ENCODE measurements at places on chromosomes 3 and 15.

GRCh38 chr15:38674448-38674847 lies 109.8 kb upstream of the RASGRP1 start:
- DNase-seq: no peak

DNA sequence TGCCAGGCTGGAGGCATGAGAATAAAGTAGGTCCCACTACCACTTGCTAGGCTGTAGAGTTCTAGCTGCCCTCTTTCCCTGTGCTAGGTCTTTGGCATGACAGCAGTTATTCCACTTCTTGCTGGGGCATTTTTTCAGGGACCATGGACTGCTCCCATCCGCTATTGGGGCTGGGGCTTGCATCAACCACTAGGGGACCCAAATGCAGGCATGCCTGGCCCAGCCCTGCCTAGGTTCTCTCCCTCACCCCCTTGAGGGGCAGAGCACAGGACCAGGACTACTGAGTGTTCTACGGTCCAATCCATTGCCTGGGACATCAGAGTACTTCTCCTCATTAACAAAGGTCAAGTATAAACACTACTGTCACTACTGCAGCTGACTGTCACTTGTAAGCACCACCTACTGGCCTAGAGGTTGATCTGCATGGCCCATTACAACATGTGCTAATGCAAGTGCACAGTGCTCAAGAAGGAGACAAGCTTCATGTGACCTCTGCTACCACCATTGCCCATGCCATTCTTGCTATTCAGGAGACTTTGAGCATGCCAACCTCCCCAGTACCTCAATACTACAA lies 270.5 kb downstream of the MBNL1 start:
- no peak for DNase-seq

DNA sequence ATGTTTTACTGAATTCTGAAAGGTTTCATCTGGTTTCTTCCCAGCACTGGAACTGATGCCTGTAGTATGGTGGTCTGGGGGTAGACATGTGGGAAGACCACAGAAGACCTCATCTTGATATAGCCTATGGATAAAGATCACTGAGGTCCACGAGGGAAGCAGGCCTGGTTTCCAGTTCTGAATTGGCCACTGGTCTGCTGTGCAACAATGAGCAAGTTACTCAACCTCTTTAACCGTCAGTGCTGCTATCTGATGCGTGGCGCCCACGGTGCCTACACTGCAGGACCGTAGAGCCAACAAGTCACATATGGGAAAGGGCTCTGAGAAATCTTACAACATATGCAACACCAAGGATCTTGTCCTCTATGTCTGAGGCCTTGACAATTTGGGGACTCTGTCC lies 13.3 kb downstream of the TLE3 start:
- DNase-seq: no peak

GRCh38 chr3:107545680-107546120 lies 22.9 kb downstream of the BBX start:
- no peak for DNase-seq

- DNase-seq: no peak
Measured at GRCh38 chr3:194740859-194741491, 55.3 kb downstream of the FAM43A start.

- no peak for DNase-seq
Measured at GRCh38 chr3:140384876-140385275, 293.0 kb upstream of the TRIM42 start.

GRCh38 chr3:197983076-197983475 lies 23.1 kb downstream of the LMLN start:
- DNase-seq: no peak

DNA sequence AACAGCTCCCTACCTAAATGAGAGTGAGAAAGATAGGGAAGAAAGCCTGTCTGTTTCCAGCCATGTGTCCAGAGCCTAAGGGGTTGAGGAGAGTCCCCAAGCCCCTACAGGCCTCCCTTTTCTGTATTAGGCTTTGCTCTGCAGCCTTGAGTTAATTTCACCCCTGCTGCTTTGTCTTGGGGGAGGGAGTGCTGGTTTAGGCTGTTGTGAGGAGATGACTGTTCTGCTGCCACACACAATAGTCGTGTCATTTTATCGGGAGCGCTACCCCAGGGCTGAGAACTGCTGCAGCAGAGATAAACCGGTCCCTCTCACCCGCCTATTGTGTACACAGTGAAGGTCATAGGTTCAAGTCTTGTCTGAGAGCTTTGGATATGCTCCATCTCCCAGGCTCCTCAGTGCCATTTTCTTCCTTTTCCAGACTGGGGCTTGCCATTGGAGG lies 1.4 kb downstream of the ZNF609 start:
- DNase-seq: no peak

- no peak for DNase-seq
Measured at GRCh38 chr3:65425880-65426279, 612.8 kb downstream of the MAGI1 start.

GRCh38 chr3:14475621-14476020 lies 64.5 kb downstream of the GRIP2 start:
- DNase-seq: no peak

DNA sequence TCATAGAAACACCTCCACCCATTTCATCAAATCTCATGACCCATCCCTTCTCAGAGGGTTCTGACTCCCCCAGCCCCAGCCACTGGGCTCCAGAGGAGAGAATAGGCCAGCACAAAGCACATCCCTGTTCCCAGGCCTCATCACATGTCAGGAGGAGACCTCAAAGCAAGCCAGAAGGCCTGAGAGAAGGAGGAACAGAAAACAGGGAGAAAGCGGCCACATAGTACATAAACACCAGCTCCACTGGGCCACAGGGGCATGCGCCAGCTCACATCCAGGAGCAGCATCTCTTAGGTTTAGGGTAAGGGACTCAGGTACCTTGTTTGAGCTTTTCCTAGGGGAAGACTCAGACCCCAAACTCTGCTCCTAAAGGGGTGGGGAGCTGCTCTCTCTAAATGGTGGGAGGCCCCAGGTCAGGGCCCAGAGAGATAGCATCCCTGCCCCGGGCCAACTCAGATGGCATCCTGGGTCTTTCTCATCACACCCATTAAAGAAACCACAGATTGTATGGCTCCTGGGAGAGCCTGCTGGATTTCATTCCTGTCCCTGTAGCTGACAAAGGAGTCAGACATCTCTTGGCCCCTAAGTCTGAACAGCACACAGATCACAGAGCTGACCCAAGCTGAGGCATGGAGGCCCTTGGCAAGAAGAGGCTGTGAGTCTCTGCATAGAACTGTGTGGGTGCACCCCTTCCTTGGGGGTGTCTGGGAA lies 2.5 kb downstream of the SHF start:
- DNase-seq: no peak

DNA sequence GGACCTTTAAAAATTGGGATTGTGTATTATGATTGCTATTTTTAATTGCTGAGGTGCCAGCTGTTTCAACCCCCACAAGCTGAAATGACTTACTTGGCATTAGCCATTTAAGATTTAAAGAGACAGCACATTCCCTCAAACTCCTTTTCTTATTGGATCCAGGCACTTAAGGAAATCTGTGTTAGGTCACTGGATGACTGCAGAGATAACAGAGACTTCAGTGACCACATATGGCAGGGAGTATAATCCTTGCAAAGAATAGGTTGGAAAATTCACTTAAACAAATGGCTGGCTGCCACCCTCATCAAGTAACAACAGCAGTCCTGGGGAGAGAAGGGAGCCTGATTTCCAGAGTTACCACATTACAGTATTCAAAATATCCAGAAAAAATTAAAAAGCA lies 66.6 kb downstream of the SLMAP start:
- DNase-seq: no peak

DNA sequence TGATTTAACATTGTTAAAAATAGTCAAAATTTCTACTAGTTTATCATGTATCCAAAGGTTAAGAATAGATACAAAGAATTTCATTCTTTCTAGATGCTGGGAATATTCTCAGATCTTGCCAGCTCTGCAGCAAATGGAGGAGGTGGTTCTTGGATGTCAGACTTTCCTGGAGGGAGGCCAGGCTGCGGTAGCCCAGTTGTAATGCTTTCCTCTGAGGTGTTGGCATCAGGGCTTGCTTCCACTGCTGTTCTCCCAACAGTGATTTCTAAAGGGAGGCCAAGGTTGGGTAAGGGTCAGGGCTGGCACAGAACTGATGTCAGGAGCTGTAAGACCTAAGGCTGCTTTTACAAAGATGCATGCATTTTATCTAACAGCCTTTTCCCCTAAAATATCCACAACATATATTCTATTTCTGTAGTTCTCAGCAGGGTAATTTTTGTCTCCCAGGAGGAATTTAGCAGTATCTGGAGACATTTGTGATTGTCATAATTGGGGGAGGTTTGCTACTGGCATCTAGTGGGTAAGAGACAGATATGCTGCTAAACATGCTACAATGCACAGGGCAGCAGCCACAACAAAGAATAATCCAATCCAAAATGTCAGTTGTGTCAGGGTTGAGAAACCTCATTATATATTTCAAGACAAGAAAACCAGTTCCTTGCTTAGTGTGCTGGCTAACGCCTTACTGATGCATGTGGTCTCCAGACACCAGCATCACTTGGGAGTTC lies 42.0 kb upstream of the SPTSSB start:
- no peak for DNase-seq

DNA sequence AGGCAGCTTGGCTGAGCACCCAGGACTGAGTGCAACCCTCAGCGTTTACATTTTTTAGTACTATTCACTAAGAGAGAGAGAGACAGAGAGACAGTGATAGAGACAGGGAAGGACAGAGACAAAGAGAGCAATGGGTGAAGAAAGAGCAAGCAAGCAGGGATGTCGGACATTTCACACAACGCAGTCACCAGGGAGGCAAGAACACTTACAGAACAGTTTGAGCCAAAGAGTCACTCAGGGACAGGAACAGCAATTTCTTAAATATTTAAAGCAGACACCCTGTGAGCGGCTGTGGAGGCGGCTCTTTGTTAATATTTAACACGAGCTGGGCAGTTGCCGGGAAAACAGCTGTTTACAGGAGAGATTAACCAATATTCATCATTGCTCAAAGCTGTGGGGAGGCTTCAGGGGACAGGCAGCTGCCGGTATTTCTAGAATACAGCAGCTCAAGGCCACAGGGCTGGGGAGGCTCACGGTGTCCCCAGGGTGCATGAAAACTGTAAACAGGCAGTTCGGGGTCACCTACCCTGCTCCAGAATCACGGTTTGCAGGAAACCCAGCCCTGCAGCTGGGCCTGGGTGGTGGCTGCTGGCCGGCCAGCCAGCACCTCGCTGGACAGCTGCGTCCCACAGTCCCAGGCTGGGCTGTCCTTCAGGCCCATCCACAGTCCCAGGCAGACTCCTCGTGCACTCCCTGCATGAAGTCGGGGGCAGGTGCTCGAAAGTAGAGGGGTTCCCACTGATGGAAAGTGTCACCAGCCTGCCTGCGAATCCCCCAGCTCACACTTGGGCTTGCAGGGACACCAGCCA lies 38.8 kb upstream of the PCSK6 start:
- DNase-seq: peak; percentile 35

DNA sequence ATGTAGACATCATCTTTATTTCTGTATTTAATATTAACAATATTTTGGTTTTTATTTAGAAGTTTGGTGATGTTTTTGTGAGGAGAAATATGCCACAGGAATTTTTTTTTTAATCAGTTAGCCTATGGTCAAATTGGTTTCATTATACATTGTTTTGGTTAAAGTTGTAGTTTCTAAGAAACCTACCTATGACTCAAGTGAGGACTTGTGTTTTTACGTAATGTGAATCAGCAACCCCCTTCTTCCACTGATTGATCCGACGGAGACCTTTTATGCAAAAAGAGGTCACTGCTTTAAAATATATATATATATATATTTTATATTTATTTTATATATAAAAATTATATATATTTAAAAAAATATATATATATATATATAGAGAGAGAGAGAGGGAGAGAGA lies 698.1 kb downstream of the FHIT start:
- DNase-seq: no peak

DNA sequence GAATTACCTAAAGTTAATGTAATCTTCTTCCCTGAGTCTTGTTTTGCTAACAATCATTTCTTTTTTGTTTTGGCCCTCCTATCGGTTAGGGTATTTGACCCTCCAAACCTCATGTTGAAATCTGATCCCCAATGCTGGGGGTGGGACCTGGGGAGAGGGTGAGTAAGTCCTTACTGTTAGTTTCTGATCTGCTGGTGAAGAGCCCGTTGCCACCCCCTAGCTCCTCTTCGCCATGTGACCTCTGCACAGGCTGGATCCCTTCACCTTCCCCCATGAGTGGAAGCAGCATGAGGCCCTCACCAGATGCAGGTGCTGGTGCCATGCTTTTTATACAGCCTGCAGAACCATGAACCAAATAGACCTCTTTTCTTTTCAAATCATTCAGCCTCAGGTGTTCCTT lies 62.8 kb upstream of the ADCY5 start:
- DNase-seq: no peak

DNA sequence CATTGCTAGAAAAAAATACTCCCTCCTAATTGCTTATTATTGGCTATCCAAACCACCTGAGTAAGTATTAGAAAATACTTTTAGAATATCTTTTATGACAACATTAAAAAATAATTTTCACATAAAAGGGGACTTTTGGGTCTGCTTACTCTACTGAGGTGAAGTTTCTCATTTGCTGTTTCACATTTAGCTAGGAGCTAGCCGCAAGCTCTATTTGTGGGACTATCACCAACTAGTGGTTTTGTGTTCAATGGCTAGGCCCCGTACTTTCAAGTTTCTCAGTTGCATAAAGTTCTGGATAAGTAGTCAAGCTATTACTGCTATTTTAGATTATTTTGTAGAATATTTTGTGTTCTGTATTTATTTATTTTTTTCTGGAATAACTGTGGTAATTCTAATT lies 244.2 kb upstream of the SLITRK3 start:
- DNase-seq: no peak

GRCh38 chr3:102904629-102905028 lies 469.8 kb downstream of the ZPLD1 start:
- DNase-seq: no peak

DNA sequence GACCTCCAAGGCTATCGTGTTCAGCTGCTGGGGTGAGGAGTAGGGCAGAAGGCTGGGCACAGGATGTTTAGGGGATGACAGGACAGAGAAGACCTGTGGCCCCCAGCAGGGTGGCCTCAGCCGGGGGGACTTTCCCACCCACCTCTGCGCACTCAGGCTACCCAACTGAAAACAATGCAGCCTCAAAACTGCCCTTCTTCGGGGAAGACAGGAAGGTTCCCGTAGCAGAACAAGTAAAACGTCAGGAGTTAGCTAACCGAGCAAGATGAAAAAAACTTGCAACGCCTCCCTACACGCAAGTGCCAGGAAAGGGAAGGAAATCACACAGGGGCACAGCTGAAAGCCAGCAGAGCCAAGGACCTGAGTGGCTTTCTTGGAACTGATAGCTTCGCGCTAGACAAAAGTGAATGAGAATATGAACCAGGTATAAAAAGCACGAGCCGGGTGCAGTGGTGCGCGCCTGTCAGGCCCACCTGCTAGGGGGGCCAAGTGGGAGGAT lies 38.4 kb upstream of the FURIN start:
- DNase-seq: peak; percentile 30

DNA sequence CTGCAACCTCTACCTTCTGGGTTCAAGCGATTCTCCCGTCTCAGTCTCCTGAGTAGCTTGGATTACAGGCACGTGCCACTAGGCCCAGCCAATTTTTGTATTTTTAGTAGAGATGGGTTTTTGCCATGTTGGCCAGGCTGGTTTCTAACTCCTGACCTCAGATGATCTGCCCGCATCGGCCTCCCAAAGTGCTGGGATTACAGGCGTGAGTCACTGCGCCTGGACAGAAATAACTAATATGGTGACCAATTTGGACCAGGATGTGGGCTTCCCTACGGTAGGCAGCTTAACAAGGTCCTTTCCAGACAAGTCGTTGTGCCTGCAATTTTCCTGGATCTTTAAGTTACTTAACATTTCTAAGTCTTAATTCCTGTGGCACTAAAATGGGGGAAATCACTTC lies 14.8 kb downstream of the WDR53 start:
- no peak for DNase-seq
